ENCODE measurements at places on chromosomes 5 and 9.

GRCh38 chr5:147578228-147579024 lies 68.6 kb upstream of the DPYSL3 start:
- DNase-seq = no peak

GRCh38 chr5:154972476-154973080 lies 31.7 kb downstream of the MRPL22 start:
- DNase-seq = no peak

DNA sequence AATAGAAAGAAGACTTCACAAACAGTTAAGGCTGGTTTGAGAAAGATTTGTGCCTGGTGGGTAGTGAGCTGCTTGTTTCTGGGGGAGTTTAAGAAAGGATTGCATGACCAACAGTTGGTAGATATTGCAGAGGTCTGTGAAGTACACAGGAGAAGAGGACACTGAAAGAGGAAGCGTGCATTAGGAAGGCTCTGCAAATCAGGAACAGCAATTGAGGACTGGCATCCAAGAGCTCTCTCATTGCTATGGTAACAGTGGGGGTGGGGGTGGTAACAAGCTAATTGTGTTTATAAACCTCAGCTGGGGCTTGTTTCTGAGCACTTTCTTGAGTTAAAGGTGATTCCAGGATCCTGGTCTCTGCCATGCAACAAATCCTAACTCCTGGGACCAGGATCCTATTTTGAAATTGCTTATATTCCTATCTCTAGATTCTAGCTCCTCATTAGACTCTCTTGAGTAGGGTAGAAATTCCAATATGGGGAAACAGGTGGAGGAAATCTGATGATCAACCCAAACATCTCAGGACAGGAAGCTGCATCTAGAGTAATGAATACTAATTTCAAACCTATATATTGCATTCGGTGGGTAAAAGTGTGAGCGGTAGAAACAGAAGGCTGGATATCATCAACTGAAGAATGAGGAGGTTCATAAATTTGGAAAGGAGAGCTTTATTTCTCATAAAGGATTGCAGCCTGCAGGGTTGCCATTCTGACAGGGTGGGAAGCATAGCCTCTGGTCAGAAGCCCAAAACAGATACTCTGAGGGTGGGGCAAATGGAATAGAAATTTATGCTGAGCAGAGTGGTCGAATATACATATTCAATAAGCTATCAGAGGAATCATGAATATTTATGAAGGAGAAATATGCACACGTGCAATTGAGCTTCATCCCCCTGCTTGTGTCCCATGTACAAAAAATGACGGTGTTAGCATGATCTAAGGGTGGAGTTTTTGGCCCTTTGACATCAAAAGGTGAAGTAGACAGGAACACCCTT lies 79.4 kb downstream of the PTTG1 start:
- DNase-seq = no peak

DNA sequence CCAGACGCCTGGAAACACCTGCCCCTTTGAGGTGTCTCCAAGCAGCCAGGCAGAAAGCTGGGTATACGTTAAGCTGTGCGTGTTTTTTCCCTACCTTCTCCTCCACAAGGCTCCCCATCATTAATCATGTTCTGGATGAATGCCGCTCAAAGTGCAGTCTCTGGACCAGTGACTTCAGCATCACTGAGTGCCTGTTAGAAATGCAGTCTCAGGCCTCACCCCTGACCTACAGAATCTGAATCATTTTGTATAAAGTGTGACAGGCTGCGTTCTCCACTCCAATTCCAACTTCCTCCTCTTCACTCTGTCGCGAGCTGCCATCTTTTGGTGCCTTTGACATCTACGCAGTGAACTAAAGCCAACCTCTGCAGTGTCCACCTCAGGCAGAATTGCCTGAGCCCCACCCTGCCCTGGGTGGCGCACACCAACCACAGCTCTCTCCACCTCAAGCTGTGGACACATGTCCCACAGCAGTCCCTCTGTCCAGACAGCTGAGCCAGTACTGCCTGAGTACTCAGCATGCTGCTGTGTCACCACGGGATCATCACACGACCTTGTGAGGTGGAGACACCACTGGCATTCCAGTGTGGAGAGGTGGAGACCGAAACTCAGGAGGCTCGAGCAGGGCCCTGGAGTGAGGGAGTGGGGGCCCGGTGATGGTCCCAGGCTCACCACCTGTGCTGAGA lies 14.2 kb downstream of the PTPN3 start:
- no peak for DNase-seq

- no peak for DNase-seq
These were observed 33.0 kb upstream of the SPINK14 start for GRCh38 chr5:148135091-148136048.
